Activated T-cell treated with anti-CD3 and anti-CD28 coated beads for 48 hours (primary cell): ENCODE measurements at places on chromosomes 3 and 15.

DNA sequence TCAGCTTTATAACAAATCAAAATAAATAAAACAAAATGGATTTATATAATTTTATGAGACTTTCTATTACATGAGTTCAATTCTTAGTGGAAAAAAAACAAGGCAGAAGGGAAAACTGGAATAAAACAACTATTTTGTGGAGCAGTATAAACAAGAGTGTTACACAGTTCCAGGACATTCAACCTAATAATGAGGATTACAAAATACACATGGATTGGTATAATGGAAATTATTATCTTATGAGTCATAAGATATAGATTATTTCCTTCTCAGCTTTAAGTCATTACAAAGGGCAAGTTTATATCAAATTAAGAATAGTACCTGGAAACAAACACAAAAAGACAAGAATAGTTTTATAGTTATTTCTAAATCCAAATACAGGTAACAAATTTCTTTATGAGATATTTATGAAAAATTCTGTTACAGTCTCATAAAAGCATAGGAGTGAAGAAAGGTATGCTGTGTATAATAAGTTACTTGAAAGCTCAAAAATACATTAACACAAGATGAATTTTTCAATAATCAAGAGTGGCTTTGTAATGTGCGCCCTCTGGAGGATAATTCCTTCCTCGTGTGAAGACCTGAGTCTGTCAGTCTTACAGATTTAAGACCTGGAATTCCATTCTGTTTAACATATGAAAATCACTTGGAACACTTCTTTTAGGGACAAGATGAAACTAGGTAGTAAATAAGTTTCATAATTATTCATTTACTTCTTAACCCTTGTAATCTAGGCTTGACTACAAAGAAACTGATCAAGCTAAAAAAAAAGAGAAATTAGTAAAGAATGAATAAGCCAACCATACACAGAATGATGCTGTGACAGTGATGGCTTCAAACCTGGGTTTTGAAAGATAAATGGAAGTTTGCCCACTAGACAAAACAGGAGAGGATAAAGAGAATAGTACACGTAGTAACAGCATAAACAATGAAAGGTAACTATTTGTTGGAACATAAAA, 9.5 kb downstream of the COPS2 start:
- no peak for DNase-seq

- DNase-seq, result no peak
These were observed 74.1 kb upstream of the MELTF start for GRCh38 chr3:197103766-197104165.

DNA sequence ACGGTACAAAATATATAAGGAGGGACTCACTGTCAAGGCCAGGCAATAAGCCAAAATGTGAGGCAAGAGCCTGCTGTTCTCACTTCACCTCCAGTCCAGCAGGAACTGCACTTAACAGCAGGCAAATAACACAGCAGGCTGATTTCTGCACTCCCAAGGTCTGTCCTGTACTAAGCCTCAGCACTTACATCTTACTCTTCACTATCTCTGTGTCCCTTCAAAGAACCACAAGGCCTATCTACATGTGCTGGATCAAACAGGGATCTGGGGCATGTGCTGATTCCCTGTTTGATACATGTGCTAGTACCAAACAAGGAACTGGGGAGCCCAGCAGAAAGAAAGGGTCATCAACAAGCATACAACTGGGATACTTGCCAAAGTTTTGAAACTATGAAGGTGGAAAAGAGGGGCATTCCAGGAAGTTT, 22.2 kb downstream of the UACA start:
- no peak for DNase-seq

GRCh38 chr3:87901141-87901540, 157.7 kb downstream of the CGGBP1 start:
- no peak for DNase-seq

GRCh38 chr15:38564557-38565286, at the start of gene RASGRP1:
RASGRP1 (minus strand) TSS chr15:38564814; CDS start chr15:38564628, 186 bp downstream.
- DNase-seq, result peak; percentile 85

GRCh38 chr15:66685638-66686150, 16.3 kb upstream of the SMAD6 start:
- no peak for DNase-seq

- no peak for DNase-seq
These were observed 110.0 kb upstream of the NSMCE3 start for GRCh38 chr15:29379647-29380046.

GRCh38 chr3:55877703-55878102, 390.6 kb upstream of the WNT5A start:
- no peak for DNase-seq

- DNase-seq, result no peak
These were observed 12.8 kb upstream of the SETMAR start for GRCh38 chr3:4290272-4290893.

GRCh38 chr3:105334138-105334882, 32.4 kb upstream of the ALCAM start:
- DNase-seq, result no peak

- no peak for DNase-seq
These were observed 655.2 kb downstream of the RBMS3 start for GRCh38 chr3:29936054-29936453.

- DNase-seq, result no peak
These were observed 27.9 kb downstream of the SOX2 start for GRCh38 chr3:181739628-181740027.

DNA sequence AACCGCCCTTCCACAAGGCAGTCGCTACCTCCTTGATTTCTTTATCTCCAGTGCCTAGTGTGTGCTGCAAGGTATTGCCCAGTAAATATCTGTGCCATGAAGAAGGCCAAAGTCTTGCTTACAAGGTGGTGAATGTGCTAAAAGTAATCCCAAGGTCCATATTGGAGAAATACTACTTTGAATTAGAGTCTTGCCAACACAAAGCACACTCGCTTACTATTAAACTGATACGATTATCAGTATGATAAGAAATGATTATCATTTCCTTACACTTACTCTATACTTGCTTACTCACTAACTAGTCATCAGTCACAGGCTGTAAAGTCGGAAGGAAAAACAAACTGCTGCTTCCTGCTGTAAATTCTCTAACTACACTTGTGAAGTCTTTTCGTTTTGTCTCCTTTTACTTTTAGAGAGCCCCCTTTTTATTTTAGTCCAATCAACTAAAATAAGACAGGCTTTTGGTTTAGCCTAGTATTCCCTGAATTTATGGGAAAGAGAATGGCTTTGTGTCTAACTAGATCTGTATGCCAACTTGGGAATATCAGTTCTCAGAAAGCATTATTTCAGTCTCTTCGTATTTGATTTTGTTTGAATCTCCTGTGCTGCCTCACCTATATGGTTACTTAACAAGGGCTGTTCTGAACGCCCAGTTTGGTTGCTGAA, 107.1 kb upstream of the TSC22D2 start:
- no peak for DNase-seq

DNA sequence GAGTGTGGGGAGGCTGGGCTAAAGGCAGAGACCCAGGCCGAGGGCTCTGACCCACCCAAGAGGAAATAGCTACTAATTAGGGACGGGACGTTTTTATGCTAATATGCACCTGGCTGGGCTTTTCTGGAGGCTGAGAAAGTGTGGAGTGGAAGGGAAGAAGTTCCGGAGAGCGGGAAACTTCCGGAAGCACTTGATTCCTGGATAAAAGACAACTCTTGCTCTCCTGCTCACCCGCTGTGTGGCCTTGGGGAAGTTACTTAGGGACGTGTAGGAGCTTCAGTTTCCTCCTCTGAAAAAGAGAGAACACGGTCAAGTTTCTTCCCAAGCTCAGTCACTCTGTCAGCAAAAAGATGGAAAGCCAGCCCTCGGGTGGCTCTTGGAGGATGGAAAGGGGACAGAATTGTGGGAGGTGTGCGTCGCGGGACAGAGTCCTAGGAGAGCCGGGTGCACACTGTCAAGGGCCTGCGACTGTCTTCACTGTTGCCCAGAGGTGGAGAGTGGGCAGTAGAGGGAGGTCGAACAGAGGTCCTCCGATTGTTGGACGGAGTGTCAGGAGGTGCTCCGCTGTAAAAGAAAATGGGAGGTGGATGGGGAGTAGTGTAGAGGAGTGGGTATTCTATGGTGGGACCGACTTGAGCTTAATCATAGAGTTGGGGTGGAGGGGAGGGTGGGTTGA, 43.2 kb downstream of the EPHB3 start:
- DNase-seq, result no peak

DNA sequence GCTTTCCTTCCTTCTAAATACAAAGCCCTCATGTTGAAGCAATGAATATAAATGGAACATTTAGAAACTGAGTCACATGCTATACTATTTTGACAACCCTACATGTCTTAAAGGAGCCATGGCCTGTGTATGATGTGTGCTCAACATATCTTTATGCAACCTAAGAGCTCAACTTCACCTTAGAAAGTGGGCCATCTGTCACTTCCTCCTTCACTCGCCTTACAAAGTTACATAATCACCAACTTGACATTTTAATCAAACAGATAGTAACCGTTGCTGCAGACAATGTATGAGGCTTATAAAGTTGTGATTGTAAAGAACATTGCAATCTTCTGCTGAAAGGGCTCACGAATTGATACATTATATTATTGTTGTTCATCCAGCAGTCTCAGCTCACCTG, 163.6 kb downstream of the SERPINI1 start:
- no peak for DNase-seq

DNA sequence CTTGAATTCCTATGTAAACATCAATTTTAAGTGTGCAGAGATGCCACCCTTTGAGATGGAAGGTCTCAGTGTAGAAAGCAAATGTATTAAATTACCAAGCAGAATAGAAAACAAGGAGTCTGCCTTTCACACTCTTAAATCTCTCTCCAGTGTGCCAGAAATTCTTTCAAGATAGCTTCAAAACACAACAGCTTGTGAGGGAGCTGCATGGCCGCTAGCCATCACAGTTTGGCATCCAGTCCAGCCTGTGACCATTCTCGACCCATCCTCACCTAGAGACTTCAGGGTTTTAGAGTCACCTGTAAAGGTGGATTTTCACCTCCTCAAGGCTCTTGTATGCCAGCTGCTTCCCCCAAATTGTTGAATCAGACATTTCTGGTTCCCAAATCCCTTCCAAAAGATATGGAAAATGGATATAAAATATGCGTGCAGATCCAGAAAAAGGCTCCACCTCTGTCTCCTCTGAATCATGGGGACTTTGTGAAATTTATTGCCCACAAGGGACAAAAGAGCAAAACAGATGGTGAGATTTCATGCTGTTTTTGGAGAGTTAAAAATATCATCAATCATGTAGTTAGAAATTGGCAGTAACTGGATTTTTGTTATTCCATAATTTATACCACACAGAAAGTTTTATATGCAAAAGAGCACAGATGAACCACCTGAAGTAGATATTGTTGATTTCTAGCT, 114.2 kb upstream of the THRB start:
- DNase-seq, result no peak

GRCh38 chr3:152650177-152650576, 184.8 kb upstream of the P2RY1 start:
- no peak for DNase-seq

DNA sequence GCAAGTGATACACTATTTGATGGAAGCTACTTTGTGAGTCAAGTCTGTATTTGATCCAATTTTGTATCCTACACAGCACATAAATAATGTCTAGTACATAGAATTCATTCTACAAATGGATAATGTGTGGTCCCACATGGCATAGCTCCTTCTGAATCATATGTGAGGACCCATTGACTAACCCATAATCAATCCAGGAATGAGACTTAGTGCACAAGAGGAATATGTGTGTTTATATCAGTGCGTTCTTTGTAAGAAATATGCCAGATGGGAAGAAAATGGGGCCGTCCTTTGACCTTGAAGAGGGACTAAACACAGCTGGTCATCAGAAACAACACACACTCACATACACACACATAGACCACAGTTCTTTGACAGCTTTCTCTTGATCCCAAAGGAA, 282.7 kb upstream of the SEMA6D start:
- no peak for DNase-seq

DNA sequence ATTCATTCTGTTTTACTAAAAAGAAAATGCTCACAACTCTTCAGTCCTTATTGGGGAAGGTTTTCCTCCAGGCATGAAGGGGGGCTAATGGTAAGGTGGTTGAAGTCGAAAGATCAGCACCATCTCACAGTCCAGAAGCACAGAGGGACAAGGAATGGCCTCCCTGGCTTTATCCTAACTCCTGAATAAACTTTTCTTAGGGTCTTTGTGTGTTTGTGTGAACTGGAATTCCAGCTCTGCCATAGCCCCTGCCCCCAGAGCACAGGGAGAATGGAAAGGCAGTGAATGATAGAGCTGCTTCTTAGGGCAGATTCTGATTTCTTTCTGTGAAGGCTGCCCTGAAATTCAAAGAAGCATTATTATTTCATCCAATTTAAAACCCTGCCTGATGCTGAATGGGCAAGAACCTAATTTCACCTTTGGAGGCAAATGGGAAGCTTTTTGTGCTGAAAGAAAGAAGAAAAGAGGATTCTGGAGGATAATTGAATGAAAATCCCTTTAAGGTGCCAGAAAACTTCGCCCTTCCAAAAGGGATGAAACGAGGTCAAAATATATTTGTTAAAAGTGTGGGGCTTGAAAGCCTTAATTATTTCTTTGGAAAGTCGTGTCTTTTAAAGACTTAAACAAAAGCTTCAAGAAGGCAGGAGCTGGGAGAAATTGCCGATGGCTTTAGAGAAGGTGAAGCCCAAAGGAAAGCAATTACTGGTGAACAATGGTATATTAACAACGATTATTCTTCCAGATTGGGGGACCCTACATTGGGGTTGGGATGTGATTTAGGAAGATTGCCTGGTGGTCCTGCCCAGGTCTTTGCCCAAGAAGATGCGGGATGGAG, 259.9 kb upstream of the RGMA start:
- DNase-seq, result no peak

GRCh38 chr15:97189162-97189780, 771.2 kb upstream of the ARRDC4 start:
- DNase-seq, result no peak

- DNase-seq, result peak; percentile 17
These were observed 108.7 kb upstream of the TSPAN3 start for GRCh38 chr15:77179541-77179998.

DNA sequence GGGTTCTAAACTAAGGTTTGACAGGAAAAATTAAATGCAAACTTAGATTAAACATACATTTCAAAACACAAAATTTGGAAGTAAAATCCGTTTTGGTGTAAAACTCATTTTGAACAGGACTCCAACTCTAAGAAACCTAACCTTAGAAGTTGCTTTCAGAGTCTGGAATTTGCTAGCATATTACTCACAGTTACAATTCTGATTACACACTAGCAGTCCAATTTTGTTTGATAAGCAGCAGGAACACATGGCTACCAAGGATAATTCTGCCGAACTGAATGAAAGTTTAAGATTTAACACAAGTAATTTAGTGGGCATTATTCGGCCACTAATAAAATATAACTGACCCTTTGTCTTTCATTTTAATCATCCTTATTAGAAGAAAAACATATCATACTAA, 49.6 kb downstream of the FRMD5 start:
- no peak for DNase-seq

GRCh38 chr3:114272271-114272670, 21.6 kb upstream of the TIGIT start:
- no peak for DNase-seq

GRCh38 chr15:86608461-86609205, 529.0 kb downstream of the AGBL1 start:
- DNase-seq, result no peak

DNA sequence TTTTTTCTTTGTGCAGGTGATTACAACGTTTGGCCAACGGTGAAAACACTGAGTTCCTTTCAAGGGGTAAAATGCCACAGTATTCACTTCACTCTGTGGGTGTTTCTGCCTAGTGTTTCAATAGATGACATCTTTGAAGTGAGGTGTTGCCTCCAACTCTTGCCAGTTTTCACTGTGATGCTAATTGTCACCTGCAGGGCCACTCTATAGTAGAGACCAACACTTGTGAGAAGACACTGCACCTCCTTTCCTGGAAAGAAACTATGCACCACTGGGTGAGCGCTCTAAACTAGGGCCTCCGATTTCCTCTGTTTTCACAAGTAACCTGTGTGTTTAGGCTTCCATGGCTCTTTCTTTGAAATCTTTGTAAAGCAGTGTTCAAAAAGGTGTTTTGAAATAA, 98.3 kb downstream of the THRB start:
- DNase-seq, result no peak
